Neural cell (in vitro differentiated cells): ENCODE measurements at places on chromosomes 2 and 18. TPM values are rescaled to one million over a fixed set of nuclear protein-coding genes. Genes with fewer than 3 reads are reported as not detected.

Gene ABCG8
- 0.05 TPM in 1 of 2 replicates, not detected in the other for polyA plus RNA-seq

Gene SPHKAP
- 1.7 and 2.3 TPM in 2 replicates for polyA plus RNA-seq

Gene RSAD2
- polyA plus RNA-seq: 0.16 and 1.2 TPM in 2 replicates

Gene NAT8
- polyA plus RNA-seq: not detected in 2 replicates

Gene UGT1A8
- polyA plus RNA-seq: not detected in 2 replicates

Gene NPPC
- polyA plus RNA-seq: 2.7 and 21.5 TPM in 2 replicates

Gene LINC00305
- not detected in 2 replicates for polyA plus RNA-seq

Gene RPE
- 67.8 and 73.9 TPM in 2 replicates for polyA plus RNA-seq

Gene MRPL19
- 28.1 and 36.7 TPM in 2 replicates for polyA plus RNA-seq

Gene EGR4
- polyA plus RNA-seq: 0.90 TPM in 1 of 2 replicates, not detected in the other

Gene LIMS3
- polyA plus RNA-seq: 2.2 and 2.7 TPM in 2 replicates

Gene COL6A3
- 0.05 and 0.06 TPM in 2 replicates for polyA plus RNA-seq

Gene ARHGAP28
- polyA plus RNA-seq: 9.8 and 10.3 TPM in 2 replicates

Gene GPAT2
- polyA plus RNA-seq: not detected in 2 replicates

Gene CXCR4
- polyA plus RNA-seq: 0.50 and 1.6 TPM in 2 replicates

Gene PTGR3
- 2.9 and 5.9 TPM in 2 replicates for polyA plus RNA-seq

Gene XIRP2
- not detected in 2 replicates for polyA plus RNA-seq

Gene NCOA1
- 21.4 and 23.0 TPM in 2 replicates for polyA plus RNA-seq

Gene DUSP19
- polyA plus RNA-seq: 5.6 and 7.7 TPM in 2 replicates

Gene LRRC30
- not detected in 2 replicates for polyA plus RNA-seq

Gene GAL3ST2
- not detected in 2 replicates for polyA plus RNA-seq

Gene TNFRSF11A
- polyA plus RNA-seq: not detected in 2 replicates

Gene ELOA2
- not detected in 2 replicates for polyA plus RNA-seq
